Calu3 (cell line): ENCODE measurements at places on chromosomes 6 and 20. TPM values are rescaled to one million over a fixed set of nuclear protein-coding genes. Genes with fewer than 3 reads are reported as not detected.

DNA sequence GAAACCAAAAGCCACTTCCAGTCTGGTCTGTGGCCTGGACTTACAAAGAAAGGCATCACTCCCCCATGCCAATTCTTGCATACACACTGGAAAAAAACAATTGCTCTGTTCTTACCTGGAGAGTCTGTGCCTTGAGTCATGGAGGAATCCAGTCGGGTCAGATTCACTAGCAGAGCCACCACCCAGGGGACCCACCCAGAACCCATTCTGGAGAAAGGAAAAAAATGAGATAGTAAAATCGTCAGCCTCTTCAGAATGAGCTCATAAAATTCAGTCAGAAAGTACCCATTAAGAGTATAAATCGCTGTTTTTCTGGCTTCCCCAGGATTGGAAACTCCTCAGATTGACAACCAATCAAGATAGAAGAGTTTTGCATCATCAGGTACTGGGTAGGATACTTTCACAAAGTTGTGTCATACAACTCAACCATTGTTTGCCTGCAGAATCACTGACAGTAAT, at the start of gene HLA-DOB:
TSS of gene HLA-DOB (minus strand) at position 257 of the 459 bp plus-strand sequence. CDS start at position 206, 51 bp downstream.
- DNase-seq, result peak; percentile 65

The SLC22A16 gene
- total RNA-seq, result not detected in 2 replicates

GRCh38 chr6:141394565-141395051, 738.1 kb upstream of the GJE1 start:
- DNase-seq, result no peak

The NKX2-2 gene
- total RNA-seq, result not detected in 2 replicates
